NCI-H345 (cell line): ENCODE measurements at places on chromosomes 16 and 17.

- no peak for DNase-seq
These were observed 44.4 kb downstream of the PLD6 start for GRCh38 chr17:17161759-17162158.

DNA sequence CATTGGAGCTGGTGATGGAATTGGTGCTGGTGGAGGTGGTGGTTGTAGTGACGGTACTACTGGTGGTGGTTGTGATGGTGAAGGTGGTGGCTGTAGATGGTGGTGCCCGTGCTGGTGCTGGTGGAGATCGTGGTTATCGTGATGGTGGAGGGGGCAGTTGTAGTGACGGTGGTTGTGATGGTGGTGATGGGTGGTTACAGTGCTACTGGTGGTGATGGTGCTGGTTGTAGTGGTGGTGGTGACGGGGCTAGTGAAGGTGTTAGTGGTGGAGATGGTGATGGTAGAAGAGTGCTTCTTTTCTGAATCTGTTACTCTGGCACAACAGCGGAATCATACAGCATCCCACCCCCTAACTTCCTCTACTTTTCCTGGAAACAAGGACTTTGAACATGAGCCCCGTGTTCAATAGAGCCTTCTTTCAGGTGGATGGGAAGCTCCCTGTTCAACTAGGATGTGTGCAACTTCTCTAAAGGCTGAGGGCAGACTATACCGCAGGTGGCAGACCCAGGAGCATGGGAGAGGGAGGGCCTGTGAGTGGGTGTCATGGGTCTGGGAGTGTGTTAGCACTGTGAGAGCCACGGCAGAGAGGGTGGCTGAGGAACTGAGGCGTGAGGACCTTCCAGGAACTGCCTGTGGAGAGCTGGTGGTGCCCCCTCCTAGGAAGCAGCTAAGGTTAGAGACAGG is 8.2 kb downstream of the TBX21 start:
- peak; percentile 64 for DNase-seq

DNA sequence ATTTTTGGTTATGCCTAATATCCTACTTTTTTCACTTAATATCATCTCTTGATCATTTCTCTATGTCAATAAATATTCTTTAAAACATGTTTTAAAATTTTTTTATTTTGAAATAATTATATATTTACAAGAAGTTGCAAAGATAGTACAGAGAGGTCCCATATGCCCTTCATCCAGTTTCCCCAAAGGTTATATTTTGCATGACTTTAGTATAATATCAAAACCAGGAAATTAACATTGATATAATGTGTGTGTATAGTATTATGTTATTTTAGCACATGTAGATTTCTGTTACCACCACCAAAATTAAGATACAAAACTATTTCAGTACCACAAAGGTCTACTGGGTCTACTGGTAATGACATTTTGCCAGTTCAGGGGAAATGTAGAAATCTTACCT is 60.7 kb downstream of the EFCAB5 start:
- no peak for DNase-seq

DNA sequence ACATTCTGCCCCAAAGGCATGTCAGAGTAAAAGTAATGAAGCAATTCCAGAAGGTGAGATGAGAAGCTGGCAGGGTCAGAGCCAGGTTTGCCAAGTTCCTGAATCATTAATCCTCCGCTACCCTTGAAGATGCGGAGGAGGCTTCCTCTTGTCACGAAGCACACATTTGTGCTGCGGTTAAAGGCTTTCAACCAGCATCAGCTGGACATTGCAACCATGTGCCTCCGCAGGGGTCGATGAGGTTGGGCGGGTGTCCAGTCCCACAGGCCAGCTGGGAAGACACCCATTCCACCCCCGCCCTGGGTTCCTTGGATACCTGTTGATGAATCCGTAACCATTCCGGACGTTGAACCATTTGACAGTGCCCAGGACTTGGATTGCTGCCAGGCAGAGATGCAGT is 1.3 kb downstream of the YBX2 start:
- no peak for DNase-seq

GRCh38 chr16:84302111-84302954 is 7.7 kb downstream of the WFDC1 start:
- DNase-seq: no peak

DNA sequence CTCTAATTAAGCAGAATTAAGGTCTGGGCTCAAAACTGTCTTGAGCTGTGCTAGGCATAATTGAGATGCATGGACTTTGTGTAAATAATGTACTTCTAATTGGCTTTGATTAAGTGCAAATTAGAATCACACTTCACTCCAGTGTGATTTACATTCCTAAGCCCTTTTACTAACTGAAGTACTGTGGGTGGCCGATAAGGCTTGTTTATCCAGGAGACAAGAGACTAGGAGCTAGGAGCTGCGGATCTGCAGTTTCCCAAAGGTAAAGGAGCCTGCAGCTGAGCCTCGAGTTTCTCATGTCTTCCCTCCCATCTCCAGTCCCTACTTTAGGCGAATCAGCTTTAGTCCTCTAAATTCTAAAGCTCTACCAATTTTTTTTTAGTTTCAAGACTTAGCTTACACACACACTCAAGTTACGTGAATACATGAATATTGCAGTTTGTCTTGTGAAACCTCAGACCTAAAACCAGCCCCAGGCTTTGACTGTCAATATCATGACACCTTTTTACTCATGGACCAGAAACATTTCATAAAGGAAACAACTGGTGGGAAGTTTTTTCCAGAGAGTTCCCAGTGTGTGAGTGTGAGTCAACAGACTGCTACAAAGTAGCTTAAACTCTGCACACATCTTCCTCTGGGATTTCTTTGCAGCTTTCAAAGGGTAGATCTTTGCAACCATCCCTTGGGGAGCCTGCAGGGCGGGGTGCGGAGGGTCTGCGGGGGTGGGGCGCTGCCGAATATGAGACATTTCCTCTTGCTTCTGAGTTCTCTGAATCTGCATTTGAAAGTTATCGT is 113.9 kb upstream of the TBX2 start:
- no peak for DNase-seq

DNA sequence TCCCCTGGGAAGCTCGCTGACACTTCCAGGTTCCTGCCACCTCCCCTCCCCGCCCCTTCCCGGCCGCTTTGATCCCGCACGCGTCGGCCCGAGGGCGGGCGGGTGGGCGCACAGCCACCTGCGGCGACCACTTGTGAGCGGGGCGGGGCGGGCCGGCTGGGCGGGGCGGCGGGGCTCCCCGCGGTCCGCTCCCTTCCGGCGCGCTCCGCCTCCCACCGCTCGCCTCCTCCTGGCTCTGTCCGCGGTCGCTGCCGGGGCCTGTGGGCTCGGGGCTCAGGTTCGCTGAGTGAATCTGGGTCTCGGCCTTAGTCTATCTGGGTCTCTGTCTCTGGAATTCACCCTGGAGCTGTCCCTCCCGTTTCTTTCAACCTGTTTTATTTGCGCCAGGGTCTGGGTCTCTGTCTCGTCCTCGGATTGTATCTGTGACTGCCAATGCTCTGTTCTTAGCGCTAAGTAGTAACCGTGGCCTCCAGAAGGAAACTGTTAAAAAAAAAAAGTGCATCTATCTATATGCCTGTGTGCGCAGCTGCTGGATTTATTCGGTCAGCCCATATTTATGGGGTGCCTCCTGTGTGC is 2.7 kb upstream of the HES7 start:
- DNase-seq: peak; percentile 58

DNA sequence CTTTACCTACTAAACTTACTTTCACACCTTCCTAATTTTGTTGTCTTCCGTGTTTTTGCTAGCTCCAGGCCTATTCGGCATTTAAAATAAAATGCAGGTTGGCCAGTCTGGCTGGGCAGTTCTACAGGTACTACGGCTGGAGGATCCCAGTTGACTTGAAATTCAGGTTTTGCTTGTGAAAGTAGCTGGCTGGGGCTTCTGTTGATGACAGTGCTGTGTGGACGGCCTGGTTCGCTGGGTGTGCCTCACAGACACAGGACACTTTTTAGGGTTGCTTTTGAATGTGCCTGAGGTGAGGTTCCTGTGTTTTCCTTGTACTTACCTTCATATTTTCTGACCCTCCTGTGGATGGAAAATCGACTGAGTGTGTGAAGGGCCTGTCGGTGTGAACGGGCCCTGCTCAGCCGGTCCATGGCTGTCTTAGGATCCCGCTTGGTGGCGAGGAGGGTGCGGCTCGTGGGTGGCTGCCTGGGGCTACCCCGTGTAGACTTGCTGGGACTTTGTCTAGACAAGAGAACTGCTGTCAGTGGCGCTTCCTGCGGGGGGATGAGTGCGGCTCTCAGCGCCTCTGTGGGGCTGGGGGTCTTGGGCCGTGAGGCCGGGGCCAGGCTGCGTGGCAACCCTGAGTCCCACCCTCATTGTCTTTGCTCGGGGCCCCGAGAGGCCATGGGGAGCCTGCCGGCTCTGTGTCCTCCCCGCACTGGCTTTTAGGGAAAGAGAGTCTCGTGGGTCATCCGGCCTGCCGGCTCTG is 18.7 kb upstream of the ZNF750 start:
- no peak for DNase-seq

GRCh38 chr16:85250609-85251223 is 138.4 kb upstream of the CIBAR2 start:
- no peak for DNase-seq

GRCh38 chr16:2492292-2492691 is 17.4 kb downstream of the TBC1D24 start:
- DNase-seq: no peak

GRCh38 chr16:88458773-88459235 is 5.7 kb downstream of the ZFPM1 start:
- no peak for DNase-seq

GRCh38 chr17:32335687-32336086 is 6.3 kb downstream of the C17orf75 start:
- DNase-seq: no peak

GRCh38 chr17:79947351-79948031 is 88.2 kb downstream of the TBC1D16 start:
- DNase-seq: no peak

GRCh38 chr17:41621916-41622315 is 2.5 kb downstream of the KRT17 start:
- no peak for DNase-seq

GRCh38 chr16:57740423-57741071 is 5.0 kb downstream of the KATNB1 start:
- no peak for DNase-seq

GRCh38 chr16:49921791-49922456 is 66.0 kb upstream of the ZNF423 start:
- no peak for DNase-seq

GRCh38 chr17:7509937-7510336 is 25.8 kb downstream of the POLR2A start:
- no peak for DNase-seq
